ENCODE measurements at places on chromosomes 3 and 15. TPM values are rescaled to one million over a fixed set of nuclear protein-coding genes. Genes with fewer than 3 reads are reported as not detected.
A peak's percentile ranks its signal among the peaks of the same experiment; 100 is the strongest.

Gene REC114
- not detected for total RNA-seq

Gene YEATS2
- total RNA-seq: 12.8 TPM

Gene MED12L
- total RNA-seq: 0.87 TPM

Gene PPP1R14D
- total RNA-seq: 0.37 TPM

Gene GRM2
- total RNA-seq: 0.09 TPM

Gene SKIC8
- 17.8 TPM for total RNA-seq

Gene LRTM1
- total RNA-seq: not detected

Gene SHF
- 1.9 TPM for total RNA-seq

Gene PLA1A
- total RNA-seq: 1.6 TPM

- peak; percentile 37 for DNase-seq
These were observed 599.0 kb downstream of the MAGI1 start for GRCh38 chr3:65439641-65440284.

DNA sequence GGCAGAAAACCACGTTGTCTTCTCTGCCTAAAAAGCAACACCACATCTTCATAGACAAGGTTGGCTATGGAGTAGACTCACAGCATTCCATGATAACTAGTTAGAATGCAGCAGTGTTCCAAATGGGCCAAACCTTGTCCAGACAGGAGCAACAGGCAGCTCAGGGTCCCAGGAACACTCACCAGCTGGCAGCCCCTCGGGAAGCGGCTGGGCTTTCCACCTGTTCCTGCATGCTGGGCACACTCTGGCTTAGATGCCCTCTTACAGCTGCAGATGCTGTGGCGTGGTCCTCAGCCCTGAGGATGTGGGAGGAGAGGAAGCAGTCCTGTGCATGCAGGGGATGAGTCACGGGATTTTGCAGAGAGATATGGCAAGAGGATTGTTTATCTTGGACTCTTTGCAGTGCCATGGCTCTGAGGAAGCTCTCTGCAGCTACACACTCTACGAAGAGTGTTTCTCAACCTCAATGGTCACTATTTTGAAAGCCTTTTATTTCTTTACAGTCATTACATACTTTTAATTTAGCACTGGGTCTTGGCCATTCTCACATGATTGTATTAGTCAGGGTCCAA, 11.3 kb downstream of the NRROS start:
- DNase-seq: no peak

DNA sequence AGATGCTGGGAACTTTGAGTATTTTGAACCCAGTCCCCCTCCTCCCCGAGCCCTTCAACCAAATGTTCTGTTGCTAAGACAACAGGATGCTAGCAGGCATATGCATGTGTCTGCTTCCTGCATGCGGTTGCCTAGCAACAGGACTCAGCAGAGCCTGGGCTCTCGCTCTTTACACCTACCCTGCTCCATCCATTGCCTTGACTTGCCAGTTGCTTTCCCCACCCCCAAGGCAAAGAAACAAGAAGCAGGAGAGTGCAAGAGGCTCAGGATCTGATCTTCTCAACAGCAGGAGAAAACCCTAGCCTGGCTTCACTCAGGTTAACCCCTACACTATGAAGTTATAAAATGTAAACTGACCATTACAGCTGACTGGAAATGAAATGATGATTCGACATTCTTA, 393.0 kb downstream of the IGSF11 start:
- DNase-seq: peak; percentile 16

DNA sequence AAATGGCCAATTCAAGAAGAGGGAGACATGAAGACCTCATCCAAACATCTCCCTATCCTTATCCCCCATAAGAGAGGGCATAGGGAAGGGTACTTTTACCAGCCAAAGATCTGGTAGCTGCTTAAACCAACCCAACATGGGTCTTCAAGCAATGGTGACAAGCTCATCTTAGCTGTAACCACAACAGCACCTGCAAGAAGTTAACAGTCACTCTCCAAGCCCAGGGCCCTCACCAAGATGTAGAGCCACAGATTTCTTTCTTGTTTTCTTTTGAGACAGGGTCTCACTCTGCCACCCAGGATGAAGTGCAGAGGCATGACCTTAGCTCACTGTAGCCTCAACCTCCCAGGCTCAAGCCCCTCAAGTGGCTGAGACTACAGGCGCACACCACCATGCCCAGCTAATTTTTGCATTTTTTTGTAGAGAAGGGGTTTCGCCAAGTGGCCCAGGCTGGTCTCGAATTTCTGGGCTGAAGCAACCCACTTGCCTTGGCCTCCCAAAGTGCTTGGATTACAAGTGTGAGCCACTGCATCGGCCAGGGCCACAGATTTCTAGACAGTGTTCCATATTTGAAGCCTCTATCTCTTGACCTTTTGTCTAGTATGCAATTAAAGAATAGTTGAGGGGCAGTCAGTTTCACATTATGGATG, 57.1 kb downstream of the DHX30 start:
- no peak for DNase-seq

- DNase-seq: no peak
These were observed 15.8 kb downstream of the C3orf85 start for GRCh38 chr3:109152320-109152719.

- no peak for DNase-seq
These were observed 23.8 kb downstream of the SEMA6D start for GRCh38 chr15:47741082-47741481.

DNA sequence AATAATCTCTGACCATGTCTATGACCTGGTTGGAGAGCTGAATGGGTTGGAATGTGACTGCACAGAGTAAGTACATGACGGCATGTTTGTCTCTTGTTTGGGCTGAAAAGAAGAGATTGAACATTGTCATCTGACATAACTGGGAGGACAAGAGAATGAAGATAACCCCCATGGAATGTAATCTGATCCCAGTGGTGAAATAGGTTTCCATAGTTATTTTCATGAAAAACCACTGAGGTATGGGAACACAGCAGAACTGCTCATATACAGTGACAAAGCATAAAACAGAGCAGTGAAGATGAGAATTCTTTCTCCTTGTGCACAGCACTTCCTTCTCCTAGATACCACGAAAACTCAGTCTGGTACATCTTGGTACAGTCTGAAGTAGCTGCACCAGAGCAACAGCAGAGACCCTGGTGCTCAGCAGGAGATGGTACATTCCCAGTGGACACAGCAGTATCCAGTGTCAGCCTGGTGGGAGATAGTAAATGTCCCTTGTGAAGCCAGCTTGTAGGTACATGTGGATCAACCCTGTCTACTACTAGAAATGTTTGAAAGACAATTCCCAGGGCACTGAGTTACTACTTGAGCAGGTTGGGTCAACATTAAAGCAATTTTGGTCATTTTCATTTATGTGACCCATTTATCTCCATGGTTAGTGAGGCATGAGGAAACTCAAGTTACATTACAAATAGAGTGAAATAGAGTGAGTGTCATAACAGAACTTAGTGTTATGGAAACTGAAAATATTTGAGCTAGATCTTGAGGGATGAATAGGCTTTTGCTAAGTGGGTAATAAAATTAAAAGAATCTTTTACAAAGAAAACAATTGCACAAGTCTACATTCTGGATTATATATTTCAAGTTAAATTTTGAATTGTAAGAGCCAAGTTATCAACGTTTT, 178.3 kb downstream of the SUCNR1 start:
- no peak for DNase-seq

DNA sequence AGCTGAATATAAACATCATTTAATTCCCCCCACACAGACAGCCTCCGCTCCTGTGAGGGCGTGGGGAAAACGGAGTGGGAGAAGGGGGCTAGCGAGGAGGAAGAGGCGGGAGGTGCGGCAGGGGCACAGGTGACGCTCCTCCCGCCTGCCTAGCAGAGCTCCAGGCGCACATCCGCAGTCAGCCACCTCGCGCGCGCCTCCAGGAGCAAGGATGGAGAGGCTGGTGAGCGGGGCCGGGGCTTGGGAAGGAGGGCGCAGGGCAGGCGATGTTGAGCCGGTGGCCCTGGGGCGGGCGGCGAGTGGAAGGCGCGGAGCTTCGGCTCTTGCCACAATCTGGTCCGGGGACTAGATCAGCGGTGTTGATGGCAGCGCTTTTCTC, at the start of gene CD200:
Gene CD200 (plus strand): TSS at position 155 of the 379 bp plus-strand sequence. CDS start 57 bp downstream, at position 212.
- DNase-seq: no peak

DNA sequence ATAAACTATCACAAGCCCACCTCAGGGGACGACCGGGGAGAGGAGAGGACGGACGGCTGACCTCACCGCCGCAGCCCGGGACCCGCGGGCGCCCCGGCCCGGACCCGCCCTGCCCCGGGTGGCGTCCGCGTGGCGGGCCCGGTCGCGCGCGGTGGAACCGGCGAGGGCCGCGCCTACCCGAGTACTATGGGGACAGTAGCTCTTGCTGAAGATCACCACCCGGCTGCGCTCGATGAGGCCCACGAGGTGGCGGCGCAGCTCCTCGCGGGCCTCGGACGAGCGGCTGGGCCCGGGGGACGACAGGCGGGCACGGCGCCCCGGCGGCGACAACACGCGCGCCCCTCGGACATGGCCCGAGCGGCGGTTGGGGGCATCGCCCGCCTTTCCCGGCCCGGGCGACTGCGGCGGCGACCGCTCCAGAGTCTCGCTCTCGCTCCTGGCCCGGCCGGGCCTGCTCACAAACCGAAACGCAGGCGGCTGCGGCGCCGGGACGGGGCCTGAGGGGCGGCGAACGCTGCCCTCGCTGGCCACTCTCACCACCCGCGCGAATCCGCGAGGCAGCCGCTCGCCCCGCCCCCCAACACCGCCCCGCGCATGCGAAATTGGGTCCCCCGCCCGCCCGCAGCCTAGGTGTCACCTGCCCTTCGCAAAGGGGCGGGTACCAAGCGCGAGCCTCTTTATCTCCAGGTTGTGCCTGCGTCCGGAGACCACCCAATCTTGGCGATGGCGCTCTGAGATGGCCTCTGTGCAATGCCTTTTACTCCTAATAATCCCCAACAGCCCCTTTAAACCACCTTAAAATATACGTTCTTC, at the start of gene TXNRD3:
Gene TXNRD3 (minus strand): TSS at position 554 of the 813 bp plus-strand sequence.
- peak; percentile 90 for DNase-seq

- no peak for DNase-seq
These were observed 135.0 kb upstream of the PRR20G start for GRCh38 chr3:127422663-127423375.

- DNase-seq: no peak
These were observed 589.4 kb downstream of the SI start for GRCh38 chr3:164488893-164489292.

GRCh38 chr3:124774327-124774718, 44.1 kb downstream of the UMPS start:
- DNase-seq: no peak

DNA sequence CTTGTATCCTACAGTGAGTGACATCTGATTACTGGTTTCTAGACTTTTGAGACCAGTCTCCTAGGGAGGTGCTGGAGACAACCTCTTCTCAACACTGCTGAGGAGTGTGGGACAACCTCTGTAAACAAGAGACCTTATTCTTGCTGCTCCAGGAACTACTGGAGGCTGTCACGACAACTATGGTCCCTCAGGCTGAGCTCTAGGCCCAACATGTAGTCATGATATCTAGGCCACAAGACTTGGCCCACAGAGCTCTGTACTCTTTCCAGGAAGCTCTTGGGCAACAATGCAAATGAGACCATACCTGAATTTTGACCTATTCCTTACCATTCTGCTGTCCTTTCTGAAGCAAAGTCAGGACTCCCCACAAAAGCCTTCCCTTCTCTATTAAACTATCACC, 24.3 kb upstream of the HEG1 start:
- DNase-seq: no peak

DNA sequence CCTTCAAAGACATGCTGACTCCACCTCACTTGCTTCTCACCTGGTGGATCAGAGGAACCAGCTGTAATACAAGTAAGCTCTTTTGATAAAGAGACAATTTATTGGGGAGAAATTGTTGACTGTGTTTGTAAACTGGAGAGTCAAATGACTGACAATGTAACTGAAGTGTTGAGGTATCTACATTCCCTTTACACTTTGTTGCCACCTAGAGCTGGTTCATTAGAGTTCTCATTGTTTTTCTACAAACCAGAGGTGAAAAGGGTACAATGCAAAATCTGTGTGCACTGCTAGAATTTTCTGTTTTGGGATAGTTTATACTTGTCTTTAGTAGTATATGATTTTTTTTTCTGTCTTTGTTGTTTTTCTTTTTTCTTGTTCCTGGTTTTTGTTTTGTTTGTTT, 8.7 kb upstream of the LRRC58 start:
- DNase-seq: no peak

GRCh38 chr15:25410649-25411048, 28.2 kb downstream of the UBE3A start:
- no peak for DNase-seq

DNA sequence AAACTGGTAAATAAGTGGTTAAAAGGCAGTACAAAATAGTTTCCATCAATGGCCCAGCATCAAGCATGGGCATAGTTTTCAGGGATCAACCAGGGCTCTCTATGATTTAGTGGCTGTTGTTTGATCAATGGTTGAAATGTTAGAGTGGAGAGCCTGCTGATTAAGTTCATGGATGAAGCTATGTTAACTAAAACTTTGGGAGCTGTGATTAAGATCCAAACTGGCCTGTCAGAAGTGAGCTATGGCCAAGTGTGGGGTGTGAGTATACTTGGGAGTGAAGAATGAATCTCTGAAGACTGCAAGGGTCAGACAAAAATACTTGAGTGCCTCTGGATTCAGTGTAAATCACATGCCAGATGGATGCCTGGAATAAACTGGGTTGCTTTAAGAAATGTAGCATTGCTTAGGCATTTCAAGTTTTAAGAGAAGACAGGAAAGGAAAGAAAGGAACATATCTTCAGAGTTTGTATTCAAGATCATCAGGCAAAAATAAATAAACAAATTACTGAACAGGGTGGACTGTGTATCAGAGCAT, 422.2 kb upstream of the ADAMTS9 start:
- no peak for DNase-seq

GRCh38 chr15:38743147-38743546, 178.5 kb upstream of the RASGRP1 start:
- no peak for DNase-seq

- DNase-seq: no peak
These were observed 608.3 kb downstream of the RBMS3 start for GRCh38 chr3:29889215-29889614.

DNA sequence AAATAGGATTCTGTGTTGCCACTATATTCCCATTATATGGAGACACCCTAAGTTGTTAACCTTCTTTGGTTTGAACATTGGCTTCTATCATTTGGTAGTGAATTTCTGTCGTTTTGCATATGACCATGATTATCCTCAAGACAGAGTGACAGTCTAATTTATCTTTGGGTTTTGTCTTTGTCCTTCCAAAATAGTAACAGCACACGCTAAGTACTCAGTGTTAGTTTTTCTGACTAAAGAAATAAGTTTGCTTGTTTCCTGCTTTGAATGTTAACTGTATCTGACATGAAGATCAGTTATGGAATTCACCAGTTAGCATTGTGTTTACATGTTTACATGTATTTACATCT, 352.5 kb upstream of the GRM7 start:
- DNase-seq: no peak

DNA sequence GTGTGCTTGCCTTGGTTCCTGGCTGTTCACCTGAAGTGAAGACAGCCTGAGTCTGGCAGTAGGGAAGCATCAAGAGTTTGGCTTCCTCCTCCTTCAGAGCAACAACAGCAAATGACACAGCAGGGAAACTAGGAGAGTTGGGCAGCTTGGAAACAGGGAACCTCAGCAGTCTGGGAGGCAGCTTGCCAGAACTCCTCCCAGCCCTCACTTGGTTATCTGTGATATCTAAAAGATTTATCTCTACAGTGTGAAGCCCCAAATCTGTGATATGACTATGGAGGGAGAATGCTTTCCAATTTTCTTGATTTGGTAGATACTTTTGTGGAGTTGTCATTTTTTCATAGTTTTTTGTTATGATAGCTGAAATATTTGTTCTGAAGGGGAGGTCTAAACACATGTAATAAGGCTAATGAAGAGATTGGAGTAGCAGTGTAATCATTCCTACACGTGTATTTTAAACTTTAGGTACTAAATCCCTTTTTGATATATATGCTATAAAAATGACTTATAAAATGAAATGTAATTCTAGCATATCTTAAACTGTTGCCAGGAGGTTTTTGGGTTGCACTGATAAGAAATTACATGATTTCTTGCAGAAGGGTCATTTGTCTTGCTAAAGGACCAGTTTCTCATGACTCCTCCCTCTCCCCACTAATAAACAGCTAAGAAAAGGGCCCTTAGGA, 20.8 kb downstream of the UBE2E1 start:
- no peak for DNase-seq

Data from pancreas (tissue), 10 donors.